ENCODE measurements at places on chromosomes 7 and 10. TPM values are rescaled to one million over a fixed set of nuclear protein-coding genes. Genes with fewer than 3 reads are reported as not detected.

INSYN2A gene
- polyA plus RNA-seq, result not detected

GDF10 gene
- polyA plus RNA-seq, result not detected

PAPSS2 gene
- polyA plus RNA-seq, result 0.13 TPM

LBX1 gene
- polyA plus RNA-seq, result not detected

ZPBP gene
- polyA plus RNA-seq, result not detected

SP4 gene
- 12.6 TPM for polyA plus RNA-seq

EFCAB10 gene
- not detected for polyA plus RNA-seq

ANKRD30A gene
- polyA plus RNA-seq, result not detected

SPDYE1 gene
- polyA plus RNA-seq, result 0.10 TPM

ZNF727 gene
- polyA plus RNA-seq, result not detected

PSMC2 gene
- 89.1 TPM for polyA plus RNA-seq

PKD2L1 gene
- polyA plus RNA-seq, result not detected

MXI1 gene
- 13.9 TPM for polyA plus RNA-seq

SPDYE2B gene
- not detected for polyA plus RNA-seq

PLEKHA1 gene
- 24.0 TPM for polyA plus RNA-seq

CPED1 gene
- 3.8 TPM for polyA plus RNA-seq

FAM25A gene
- not detected for polyA plus RNA-seq

GOLGA7B gene
- polyA plus RNA-seq, result not detected

SLC26A5 gene
- not detected for polyA plus RNA-seq

CDC14C gene
- not detected for polyA plus RNA-seq

CRCP gene
- polyA plus RNA-seq, result 51.2 TPM

PLPP4 gene
- polyA plus RNA-seq, result not detected

TAS2R41 gene
- not detected for polyA plus RNA-seq

SEMA3A gene
- 0.08 TPM for polyA plus RNA-seq

AQP1 gene
- polyA plus RNA-seq, result not detected

AP4M1 gene
- 4.5 TPM for polyA plus RNA-seq

GATA3 gene
- 2.0 TPM for polyA plus RNA-seq

MYL10 gene
- polyA plus RNA-seq, result not detected

SPDYE11 gene
- 0.19 TPM for polyA plus RNA-seq

ZNF438 gene
- 4.0 TPM for polyA plus RNA-seq

SPDYE17 gene
- polyA plus RNA-seq, result not detected

MCM7 gene
- 33.4 TPM for polyA plus RNA-seq

PLXDC2 gene
- 0.18 TPM for polyA plus RNA-seq

Measured in IgD-negative memory B cell (primary cell).